HepG2 (cell line): ENCODE measurements at places on chromosomes 12 and 14. TPM values are rescaled to one million over a fixed set of nuclear protein-coding genes. Genes with fewer than 3 reads are reported as not detected.

DNA sequence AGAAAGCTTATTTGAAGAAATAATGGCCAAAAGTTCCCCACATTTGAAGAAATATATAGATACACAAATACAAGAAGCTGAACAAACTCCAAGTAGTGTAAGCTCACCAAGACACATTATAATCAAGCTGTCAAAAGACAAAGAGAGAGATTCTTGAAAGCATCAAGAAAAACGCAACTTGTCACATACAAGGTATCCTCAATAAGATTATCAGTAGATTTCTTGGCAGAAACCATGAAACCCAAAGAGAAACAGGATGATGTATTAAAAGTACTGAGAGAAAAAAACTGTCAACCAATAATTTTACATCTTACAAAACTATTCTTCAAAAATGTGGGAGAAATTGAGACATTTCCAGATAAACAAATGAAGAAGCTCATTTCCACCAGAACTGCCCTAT lies 250.6 kb upstream of the ARID2 start:
- no peaks in the 10 kb centered on the region for H3K4me1 ChIP-seq
- no peak for DNase-seq
- H3K27ac ChIP-seq = no peak overlapping the region
- H3K27me3 ChIP-seq = no peaks in the 10 kb centered on the region
- H3K36me3 ChIP-seq = no peaks in the 10 kb centered on the region
- H3K4me3 ChIP-seq = no peak overlapping the region

Gene IRAK3
- total RNA-seq = not detected in 2 replicates

Gene BCL2L14
- total RNA-seq = 0.11 and 0.28 TPM in 2 replicates

Gene TTC9
- total RNA-seq = 0.13 and 0.14 TPM in 2 replicates

Gene CIROP
- not detected in 2 replicates for total RNA-seq
